Heart right ventricle (tissue), 16 donors: ENCODE measurements at places on chromosomes 11 and 22. TPM values are rescaled to one million over a fixed set of nuclear protein-coding genes. Genes with fewer than 3 reads are reported as not detected.

- DNase-seq: no peak
Observed at GRCh38 chr11:12167061-12168000, 56.9 kb downstream of the MICAL2 start.

GRCh38 chr11:130431331-130431773 is 2.9 kb upstream of the ADAMTS8 start:
- DNase-seq: peak; percentile 69

DNA sequence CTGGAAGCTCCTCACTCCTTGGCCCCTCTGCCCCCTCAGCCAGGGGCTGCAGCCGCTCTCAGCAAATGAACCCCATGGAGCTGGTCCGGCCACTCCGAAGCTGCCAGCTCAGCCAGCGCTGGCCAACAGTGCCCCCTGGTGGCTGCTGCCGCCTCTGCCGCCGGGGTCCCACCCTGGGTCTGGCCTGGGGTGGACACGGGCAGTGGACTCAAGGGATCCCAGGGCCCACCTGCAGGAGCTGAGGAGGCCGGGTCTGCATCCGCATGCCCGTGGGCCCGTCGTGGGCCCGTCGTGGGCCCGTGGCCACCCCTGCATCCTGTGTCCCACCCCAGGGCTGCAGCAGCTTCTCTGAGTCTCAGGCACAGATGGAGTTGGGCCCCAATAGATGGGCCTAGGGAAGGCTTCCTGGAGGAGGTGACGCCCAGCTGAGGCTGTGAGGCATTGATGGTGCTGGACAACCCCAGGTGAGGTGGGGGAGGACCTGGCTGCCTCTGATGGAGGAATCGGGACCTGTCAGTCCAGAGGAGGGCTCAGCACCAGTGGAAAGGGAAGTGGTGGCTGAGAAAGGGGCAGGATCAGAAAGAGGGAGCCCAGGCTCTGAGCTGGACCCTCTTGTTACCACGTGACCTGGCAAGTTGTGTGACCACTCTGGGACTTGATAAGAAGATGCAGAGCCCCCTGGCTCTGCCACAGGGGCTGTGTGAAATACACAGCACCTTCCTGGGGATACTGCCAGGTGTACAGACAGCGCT is 522.3 kb downstream of the BRD1 start:
- peak; percentile 73 for DNase-seq

GRCh38 chr22:46116491-46116958 is 33.8 kb upstream of the PPARA start:
- peak; percentile 95 for DNase-seq

DNA sequence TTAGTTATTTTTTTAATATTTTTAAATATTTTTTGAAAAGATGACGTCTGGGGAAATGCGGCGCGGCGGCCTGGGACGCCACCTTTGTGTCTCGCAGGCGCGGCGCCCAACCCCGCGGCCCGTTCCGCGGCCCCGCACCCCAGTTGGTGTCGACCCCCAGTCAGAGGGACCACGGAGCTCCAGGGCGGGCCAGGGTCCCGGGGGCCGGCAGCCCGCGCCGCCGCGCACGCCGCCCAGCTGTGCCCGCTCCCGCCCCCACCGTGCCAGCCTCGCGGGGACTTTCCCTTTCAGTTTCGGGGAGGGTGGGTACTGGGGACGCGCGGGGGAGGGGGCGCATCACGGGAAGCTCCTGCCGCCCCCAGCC is 1.6 kb downstream of the CCND1 start:
- no peak for DNase-seq

- no peak for DNase-seq
Observed at GRCh38 chr22:44952863-44953746, 56.7 kb downstream of the PHF21B start.

- DNase-seq: no peak
Observed at GRCh38 chr11:58742140-58742539, 10.4 kb upstream of the GLYAT start.

GRCh38 chr11:39960206-39960605 is 1499.2 kb downstream of the LRRC4C start:
- no peak for DNase-seq

GRCh38 chr11:19818619-19819018 is 106.0 kb downstream of the NAV2 start:
- DNase-seq: no peak

DNA sequence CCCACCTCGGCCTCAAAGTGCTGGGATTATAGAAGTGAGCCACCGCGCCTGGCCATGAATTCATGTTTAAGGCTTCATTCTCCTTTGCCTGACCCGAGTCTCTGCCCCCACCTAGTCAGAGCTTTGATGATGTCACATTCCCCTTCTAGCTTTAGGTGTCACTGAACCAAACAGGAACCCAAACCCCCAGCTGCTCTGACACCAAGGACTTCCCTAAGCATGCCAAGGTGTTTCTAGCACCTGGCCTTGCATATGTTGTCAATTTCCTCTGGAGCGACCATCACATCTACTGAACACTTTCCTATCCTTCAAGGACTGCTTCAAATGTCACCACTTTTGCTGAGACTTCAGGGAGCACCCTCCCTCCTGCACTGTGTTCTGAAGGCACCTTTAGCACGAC is 2.3 kb downstream of the F2 start:
- no peak for DNase-seq

GRCh38 chr11:8100158-8100557 is 19.1 kb downstream of the TUB start:
- peak; percentile 2 for DNase-seq

GRCh38 chr11:9459667-9460321 is 1.0 kb upstream of the ZNF143 start:
- DNase-seq: no peak

DNA sequence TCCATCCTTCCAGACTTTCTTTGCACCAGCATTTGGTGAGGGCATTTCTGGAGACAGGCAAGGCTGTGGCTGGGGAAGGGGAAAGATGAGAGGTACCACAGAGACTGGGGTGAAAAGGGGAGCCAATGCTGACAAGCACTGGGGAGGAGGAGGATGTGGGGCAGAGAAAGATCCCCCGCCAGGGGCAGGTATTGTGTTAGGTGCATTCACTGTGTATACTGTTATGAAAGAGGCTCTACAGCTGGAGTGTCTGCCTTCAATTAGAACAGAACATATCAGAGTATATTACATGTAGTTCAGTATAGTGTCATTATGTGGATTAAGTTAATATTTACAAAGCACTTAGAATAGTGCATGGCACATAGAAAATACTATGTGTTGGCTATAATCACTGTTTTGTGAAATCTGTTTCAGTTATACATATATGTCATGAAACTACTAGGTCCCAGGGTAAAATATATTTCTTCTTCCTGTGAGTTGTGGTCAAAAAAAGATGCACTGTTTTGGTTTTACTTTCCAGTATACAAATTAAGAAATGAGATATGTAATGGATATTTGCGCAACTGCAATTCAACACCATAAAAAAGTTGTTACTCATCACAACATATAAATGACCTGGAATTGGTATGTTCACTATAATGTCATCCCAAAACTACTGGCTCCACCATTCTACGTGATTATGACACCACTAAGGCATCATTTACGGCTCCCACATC is 8.4 kb downstream of the MSANTD2 start:
- no peak for DNase-seq

DNA sequence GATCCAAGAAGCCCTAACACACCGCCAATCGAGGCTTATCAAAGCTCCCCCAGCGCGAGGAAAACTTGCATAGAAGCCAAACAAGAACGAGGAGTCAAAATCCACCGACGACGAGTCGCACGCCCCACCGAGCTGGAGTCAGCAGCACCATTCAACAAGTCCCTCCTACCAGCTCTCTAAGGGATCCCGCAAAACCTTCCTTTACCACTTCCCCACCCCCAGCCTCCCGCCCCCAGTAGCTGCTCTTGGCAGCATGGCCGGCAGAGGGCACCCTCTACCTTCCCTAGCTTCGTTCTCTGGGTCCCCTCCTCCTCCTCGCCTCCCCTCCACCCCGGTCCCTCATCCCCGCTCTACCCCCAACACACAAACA is 1.4 kb downstream of the BDNF start:
- DNase-seq: peak; percentile 78

DNA sequence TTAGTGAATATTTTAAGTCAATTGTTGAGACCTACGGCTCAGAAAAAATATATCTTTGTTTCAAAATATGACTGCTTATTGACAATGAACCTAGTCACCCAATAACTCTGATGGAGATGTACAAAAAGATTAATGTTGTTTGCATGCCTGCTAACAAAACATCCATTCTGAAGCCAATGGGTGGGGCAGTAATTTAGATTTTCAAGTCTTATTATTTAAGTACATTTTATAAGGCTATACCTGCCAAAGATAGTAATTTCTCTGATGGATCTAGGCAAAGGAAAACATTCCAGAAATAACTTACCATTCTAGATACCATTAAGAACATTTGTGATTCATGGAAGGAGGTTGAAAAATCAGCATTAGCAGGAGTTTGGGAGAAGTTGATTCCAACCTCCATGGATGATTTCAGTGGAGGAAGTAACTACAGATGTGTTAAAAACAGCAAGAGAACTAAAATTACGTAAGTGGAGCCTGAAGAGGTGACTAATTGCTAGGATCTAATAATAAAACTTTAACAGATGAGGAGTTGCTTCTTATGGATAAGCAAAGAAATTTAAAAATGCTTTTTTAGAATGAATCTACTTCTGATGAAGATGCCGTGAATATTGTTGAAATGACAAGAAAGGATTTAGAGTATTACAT is 26.4 kb upstream of the OR8D2 start:
- no peak for DNase-seq

GRCh38 chr11:35937700-35938099 is 6.2 kb upstream of the LDLRAD3 start:
- DNase-seq: no peak

GRCh38 chr11:64514590-64514989 is 76.4 kb upstream of the SLC22A12 start:
- no peak for DNase-seq

DNA sequence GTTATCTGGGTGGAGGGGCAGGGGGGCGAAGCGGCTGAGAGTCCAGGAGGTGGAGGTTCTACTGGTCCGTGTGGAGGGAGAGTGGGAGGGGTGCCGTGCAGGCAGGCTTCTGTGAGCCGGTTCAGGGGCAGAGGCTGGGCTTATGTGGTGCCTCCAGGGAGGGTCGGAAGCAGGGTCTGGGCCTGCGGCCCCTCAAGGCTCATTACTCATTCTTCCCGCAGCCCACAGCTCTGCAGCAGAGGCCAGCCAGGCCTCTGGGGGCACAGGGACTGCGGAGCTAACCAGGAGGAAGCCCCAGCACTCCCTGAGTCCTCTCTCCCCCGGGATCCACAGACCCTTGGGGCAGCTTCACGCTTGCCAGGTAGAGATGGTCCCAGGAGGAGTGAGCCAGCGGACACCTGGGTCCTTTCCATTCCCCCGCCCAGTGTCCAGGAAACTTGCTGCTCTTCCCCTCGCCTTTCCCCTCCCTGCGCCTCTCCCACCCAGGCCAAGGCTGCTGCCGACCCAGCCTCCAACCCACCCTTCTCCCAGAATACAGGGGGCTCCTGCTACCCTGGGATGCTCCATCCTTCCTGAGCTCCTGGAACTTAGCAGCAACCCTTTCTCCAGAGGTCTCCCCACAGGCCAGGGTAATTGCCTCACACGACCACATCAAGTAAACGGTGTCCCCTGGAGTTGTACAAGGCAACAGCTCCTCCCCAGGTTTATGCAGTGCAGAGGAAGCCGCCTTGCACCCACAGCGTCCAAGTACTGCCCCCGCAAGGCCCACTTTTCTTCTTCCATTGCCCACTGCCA is 6.3 kb downstream of the NRXN2 start:
- DNase-seq: no peak

DNA sequence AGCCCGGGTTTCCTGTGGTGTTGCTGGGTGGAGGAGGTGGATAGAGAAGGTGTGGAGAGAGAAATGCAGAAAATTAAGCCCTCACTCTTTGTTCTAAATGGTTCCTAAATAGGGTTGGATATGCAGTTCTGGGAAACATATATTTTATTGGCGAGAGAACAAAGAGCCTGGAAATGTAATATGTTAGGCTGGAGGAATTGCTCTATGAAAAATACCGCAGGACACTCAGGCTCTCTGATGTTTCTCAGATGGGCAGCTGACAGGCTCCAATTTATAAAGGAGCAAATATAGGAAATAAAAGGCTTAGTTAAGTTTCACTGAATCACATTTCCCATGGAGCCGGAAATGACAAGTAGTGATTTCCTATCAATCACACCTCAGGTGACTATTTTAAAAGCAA is 428.0 kb downstream of the TMEM135 start:
- no peak for DNase-seq

CHST1 gene
- 1.3 TPM for total RNA-seq

UBQLN3 gene
- total RNA-seq: not detected

MYO18B gene
- 142 TPM for total RNA-seq

ARHGAP20 gene
- total RNA-seq: 0.49 TPM

SLC22A8 gene
- not detected for total RNA-seq

ENTHD1 gene
- 0.09 TPM for total RNA-seq

TNNI2 gene
- not detected for total RNA-seq

TTLL1 gene
- 12.5 TPM for total RNA-seq
